ENCODE measurements at places on chromosomes 6 and 20.

DNA sequence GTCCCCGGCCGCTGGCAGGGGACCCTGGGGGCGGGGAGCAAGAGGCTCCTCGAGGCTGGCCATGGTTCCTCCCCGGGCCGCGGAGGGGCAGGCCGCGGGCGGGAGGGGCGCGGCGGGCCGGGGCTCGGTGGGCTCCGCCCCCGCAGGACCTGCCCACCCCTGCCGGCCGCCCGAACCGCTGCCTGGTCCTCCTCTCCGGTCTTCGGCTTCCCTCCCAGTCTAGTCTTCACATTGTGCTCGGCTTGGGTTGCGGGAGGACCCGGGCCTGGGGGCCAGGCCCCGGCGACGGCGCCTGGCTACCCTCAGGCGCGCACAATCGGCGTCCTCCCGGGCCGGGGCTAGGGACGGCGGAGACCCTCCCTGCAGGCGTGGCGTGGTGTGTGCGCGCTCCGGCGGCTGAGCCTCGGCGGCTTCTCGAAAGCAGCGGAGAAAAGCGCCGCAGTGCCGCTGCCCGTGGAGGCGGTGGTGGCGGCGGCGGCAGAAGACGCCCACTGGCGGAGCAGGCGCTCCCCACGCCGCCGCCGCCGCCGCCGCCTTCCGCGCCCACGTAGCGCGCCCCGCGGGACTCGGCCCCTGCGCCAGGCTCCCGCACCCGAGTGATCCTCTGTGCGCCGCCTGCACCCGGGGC lies at the start of gene PDE10A:
PDE10A (minus strand) TSS at position 493 of the 628 bp plus-strand sequence; CDS start at position 63, 430 bp downstream.
- DNase-seq = no peak

DNA sequence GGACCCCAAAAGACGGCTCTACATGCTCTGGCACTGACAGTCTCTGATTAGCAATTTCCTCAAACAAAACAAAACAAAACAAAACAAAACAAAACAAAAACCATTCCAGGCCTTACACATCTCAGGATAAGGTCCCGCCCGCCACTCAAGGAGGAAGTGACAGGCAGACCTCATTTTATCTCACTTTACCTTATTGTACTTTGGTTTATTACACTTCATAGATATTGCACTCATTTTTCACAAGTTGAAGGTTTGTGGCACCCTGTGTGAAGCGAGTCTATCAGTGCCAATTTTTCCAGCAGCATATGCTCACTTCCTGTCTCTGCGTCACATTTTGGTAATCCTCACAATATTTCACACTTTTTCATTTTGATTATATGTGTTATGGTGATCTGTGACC lies 15.2 kb downstream of the ZBP1 start:
- DNase-seq = no peak

DNA sequence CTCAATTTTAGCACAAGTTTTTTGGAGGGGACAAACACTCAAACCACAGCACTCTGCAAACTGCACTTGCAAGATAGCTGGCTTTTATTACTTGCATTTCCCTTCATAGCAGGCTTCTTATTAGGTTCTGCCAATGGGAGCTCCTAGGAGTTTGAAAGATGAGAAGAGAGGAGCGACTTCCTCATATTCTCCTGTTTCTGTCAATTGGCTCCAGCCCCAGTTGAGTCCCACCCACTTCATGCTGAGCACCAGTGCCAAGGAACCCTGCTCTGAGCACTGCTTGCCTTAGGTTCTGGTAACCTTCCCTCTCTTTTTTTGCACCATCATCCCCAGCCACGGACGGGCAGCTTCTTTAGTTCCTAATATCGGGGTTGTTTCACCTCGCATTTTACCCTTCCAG lies 67.9 kb downstream of the PSMB1 start:
- no peak for DNase-seq

- no peak for DNase-seq
These were observed 22.9 kb upstream of the AAR2 start for GRCh38 chr20:36213362-36213761.

- DNase-seq = no peak
These were observed 115.4 kb downstream of the SLC23A2 start for GRCh38 chr20:4885877-4886276.

GRCh38 chr6:112153926-112154607 lies 66.7 kb downstream of the FAM229B start:
- DNase-seq = no peak

- no peak for DNase-seq
These were observed 59.5 kb upstream of the RNF144B start for GRCh38 chr6:18327626-18328025.

GRCh38 chr6:76792394-76792793 lies 670.9 kb downstream of the HTR1B start:
- no peak for DNase-seq

GRCh38 chr6:15063253-15063853 lies 182.5 kb upstream of the JARID2 start:
- DNase-seq = no peak

DNA sequence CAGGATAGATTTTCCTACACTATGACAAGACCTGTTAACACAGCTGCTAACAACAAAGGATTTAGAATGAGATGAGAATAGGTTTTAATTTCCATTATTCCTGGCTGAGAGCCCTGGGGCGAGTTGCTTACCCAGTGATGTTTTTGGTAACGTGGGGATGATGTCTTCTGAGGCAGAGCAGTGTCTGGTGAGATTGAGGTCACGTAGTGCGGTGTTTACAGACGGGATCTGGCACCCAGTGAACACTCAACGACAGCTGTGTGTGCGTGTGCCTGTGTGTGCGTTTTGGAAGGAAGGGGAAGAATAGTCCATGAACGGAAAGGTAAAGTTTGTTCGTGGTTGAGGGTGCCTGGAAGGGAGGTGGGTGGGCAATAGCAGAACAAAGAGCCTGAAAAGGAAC lies 384.7 kb downstream of the C6orf118 start:
- DNase-seq = no peak

DNA sequence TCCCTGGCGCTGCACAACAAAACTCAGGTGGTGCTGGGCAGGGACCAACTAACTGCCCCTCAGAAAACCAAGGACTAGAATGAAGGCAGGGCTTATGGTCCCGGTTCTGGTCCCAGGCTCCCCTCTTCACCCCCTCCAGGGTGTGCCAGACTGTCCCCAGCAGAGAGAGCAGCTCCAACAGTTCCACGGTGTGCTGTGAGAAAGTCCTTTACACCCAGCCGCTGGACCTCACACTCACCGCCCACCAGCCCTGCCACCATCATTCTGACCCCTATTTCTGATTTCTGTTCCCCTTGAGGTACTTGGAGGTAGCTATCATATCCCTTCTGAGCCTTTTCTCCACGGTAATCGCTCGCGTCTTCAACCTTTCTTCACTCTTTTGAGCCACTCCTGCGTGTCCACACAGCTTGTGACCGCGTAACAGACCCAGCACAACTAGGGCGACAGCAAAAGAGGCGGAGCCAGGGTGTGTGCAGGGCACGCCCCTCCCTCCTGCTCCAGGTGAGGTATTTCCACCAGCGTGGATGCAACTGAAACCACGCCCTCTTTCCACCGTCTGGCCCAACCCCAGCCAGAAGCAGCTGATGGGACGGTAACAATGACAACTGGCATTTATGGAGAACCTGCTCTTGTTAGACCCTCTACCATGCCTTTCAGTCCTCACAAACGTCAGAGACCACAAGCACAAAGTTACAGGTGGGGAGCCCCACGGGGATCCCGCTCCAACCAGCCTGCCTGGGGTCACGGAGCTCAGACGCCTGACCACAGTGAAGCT lies 2.3 kb downstream of the PXDC1 start:
- no peak for DNase-seq

DNA sequence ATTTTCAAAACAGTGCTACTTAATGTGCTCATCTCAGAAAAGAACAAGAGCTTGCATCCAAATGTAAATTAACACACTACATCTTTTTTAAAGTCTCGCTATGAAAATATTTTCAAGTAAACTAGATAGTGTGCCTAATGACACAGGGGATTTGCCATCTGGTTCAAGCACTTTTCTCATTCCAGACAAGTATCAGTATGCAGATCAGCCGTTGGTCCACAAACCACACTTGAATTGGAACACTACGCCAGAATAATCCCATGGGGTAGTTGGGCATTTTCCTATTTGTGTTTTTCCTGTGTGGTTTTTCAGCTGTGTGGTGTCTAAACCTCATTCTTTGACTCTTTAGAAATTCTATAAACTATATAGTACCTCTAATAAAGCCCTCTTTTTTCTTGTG lies 256.2 kb downstream of the EPHA7 start:
- no peak for DNase-seq

- DNase-seq = no peak
These were observed 230.8 kb upstream of the FLRT3 start for GRCh38 chr20:14568225-14568624.

- no peak for DNase-seq
These were observed 180.1 kb upstream of the RNF24 start for GRCh38 chr20:4195499-4195898.

DNA sequence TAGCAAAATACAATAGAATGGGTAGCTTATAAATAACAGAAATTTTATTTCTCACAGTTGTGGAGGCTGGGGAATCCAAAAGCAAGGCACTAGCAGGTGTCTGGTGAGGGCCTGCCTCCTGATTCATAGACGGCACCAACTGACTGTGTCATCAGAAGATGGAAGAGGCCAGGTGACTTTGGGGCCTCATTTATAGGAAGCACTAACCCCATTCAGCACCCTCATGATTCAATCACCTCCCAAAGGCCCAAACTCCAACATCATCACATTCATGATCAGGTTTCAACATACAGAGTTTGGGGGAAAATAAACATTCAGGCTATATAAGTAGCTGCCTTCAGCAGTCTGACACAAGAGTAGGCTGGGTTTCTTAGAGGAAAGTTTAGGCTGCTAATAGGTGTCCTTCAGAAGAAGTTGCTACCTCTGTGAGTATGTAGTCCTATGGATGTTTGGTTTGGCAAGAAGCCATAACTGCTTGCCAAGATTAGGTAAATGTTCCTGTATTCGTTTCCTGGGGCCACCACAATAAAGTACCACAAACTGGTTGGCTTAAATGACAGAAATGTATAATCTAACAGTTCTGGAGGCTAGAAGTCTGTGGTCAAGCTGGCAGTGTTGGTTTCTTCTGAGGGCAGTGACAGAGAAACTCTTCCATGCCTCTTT lies 48.8 kb downstream of the NT5E start:
- DNase-seq = no peak

DNA sequence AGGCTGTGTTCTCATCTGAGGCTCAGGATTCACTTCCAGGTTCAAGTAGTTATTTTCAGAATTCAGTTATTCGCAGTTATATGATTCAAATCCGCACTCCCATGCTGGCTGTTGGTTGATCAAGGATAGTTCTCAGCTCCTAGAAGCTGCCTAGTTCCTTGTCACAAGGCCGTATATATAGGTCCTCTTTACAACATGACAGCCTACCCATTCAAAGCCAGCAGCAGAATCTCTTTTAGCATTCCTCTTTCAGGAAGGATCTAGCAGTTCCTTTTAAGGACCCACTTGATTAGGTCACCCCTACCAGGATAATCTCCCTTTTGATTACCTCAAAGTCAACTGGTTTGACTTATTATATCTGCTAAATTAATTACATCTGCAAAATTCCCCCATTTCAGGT lies 23.8 kb upstream of the LAMP5 start:
- no peak for DNase-seq

- no peak for DNase-seq
These were observed 192.2 kb upstream of the DTNBP1 start for GRCh38 chr6:15854826-15855710.

GRCh38 chr20:49690899-49691620 lies 22.6 kb downstream of the B4GALT5 start:
- no peak for DNase-seq

DNA sequence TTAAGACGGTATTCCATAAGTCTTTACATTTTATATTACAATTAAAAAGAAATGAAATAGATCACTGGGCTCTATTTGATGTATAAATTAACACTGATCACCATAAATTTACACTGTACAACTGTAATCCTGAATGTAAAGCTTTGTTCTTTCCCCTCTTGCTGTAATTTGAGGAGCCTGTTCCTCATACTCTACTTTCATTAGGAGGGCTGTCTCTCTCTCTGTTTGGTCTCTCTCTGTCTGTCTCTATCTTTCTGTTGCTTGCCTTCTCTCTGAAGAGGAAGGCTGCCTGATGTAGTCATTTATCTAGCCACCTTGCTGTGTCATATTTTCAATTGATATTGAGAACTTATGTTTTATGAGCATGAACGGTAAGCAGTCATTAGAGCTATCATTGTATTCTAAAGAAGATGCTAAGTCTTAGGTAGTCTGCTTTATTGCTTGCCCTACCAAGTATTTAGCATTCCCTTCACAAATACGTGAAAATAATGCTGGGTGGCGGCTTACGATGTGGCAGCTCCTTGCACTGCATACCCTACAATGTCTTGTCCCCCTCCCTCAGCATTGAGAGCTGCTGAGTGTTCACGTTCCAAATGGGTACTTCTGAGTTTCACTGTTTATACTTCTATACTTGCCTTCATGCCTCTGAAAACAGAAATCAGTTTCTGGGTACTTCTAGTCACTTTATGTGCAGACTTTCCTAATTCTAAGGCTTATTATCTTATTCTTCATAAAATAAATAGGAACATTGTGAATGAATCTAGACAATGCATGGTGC lies 205.5 kb downstream of the NKAIN2 start:
- DNase-seq = no peak

DNA sequence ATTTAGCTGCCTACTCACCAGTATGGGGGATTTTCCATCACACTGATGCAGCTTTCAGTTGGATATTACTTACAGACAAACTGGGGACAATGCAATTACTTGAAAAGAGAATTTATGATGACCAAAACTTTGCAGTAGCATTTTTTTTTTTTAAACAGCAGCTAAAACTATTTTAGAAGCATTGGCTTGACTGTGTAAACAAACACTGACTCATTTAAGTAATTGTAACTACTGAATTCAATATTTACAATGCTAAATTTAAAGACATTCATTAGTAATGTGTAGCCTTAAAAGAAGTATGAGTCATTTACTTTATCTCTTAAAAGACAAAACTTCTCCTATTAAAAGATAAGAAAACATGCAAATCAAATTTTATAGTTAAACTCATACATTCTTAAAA lies 295.9 kb upstream of the FERMT1 start:
- no peak for DNase-seq

- DNase-seq = no peak
These were observed 77.7 kb upstream of the OLIG3 start for GRCh38 chr6:137571854-137572253.

DNA sequence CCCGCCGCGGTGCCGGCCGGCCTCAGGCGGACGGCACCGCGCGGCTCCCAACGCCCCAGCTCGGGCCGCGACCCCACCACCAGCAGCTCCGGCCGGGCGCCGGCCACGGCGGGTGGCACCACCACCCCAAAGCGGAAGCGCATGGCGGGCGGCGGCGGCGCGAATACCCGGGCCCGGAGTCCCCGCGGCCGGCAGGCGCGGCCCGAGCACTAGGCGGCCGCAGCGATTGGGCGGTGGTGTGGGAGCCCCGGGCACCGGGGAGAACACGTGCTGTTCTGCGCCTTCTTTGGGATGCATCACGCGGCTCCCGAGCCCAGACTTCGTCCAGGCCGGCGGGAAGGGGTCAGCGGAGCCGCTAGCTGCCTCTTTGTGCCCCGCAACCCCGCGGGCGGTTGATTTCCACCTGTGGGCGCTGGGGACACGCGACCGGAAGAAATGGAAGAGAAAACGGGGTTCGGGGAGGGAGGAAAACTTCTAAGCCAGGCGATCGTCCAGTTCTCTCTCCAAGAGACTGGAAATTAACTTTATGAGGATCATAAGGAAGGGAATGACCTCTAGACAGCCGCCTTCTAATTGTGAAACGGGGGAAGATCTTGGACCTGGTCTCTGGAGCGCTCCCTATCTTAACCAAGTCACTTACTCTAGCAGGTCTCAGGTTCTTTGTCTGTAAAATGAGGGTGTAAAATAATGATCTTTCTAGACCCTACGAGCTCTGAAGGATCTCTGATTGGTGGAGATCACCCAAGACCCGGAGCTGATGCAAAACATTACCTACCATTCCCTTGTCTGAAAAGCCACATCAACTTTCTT lies at the start of gene EPM2A:
EPM2A (minus strand) TSS at position 165 of the 810 bp plus-strand sequence; CDS start at position 143, 22 bp downstream.
- no peak for DNase-seq

- DNase-seq = no peak
These were observed 35.2 kb upstream of the CLDN20 start for GRCh38 chr6:155228546-155229166.

All from AG04450 (cell line).